ENCODE measurements at places on chromosomes 12 and 14. TPM values are rescaled to one million over a fixed set of nuclear protein-coding genes. Genes with fewer than 3 reads are reported as not detected.

The C14orf93 gene
- total RNA-seq, result 13.2 TPM

The BEGAIN gene
- total RNA-seq, result 0.84 TPM

DNA sequence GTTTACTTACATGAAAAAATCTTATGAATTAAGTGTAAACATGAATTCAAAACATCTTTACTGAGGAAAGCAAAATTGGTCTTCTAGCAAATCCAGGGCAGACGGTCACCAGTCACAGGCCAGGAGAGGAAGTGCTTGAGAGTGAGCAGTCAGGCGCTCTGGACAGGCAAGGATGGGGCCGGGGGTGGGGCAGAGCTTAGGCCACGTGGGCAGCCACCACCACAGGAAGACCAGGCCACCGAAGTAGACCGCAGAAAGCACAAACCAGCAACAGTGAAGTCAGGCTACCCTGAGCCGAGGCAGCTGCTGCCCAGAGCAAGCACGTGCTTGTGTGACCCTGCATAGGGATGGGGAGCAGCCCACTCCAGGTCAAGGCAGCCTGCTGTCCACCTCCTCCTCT is 33.5 kb downstream of the SLC6A12 start:
- H3K4me1 ChIP-seq, result no peaks in the 10 kb centered on the region
- no peak overlapping the region for H3K4me3 ChIP-seq
- H3K27ac ChIP-seq, result no peak overlapping the region
- no peak for DNase-seq

GRCh38 chr14:26820572-26820971 is 222.7 kb upstream of the NOVA1 start:
- H3K27me3 ChIP-seq, result no peaks in the 10 kb centered on the region
- no peak for DNase-seq
- no peak overlapping the region for H3K4me3 ChIP-seq
- no peaks in the 10 kb centered on the region for H3K4me1 ChIP-seq
- H3K27ac ChIP-seq, result no peak overlapping the region

GRCh38 chr12:7302266-7302986 is 1.4 kb upstream of the ACSM4 start:
- no peak for DNase-seq
- no peak overlapping the region for H3K27ac ChIP-seq
- H3K27me3 ChIP-seq, result no peaks in the 10 kb centered on the region
- no peak overlapping the region for H3K4me3 ChIP-seq
- no peaks in the 10 kb centered on the region for H3K36me3 ChIP-seq

The NKX2-1 gene
- total RNA-seq, result not detected

The MANSC4 gene
- total RNA-seq, result not detected

- peak overlapping the region; percentile 68 for H3K4me3 ChIP-seq
- peaks cover 20% of the 10 kb centered on the region for H3K27me3 ChIP-seq
Measured at GRCh38 chr14:20631023-20631879, 10.2 kb downstream of the OR6S1 start.

All from CD4-positive, alpha-beta memory T cell (primary cell).